ENCODE measurements at places on chromosomes 6 and 20.
A peak's percentile ranks its signal among the peaks of the same experiment; 100 is the strongest.

- peak; percentile 14 for DNase-seq
These were observed 111.4 kb downstream of the QKI start for GRCh38 chr6:163525926-163526325.

DNA sequence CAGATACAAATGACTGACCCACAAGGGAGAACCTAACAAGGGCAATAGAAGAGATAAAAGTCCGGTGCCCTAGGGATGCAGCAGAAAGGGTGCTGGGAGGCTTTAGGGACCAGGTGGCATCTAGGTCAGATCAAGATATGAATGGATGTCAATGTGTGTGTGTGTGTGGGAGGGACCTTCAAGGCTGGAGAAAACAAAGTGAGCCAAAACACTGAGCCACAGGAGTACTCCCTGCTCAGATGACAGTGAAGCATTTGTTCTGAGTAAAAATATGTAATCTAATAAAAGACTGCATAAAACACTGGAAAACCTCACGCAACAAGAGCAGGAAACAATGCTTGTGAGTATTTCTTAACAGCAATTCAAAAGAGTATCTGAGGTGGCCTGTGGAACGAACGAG is 28.2 kb downstream of the ZNF337 start:
- no peak for DNase-seq

DNA sequence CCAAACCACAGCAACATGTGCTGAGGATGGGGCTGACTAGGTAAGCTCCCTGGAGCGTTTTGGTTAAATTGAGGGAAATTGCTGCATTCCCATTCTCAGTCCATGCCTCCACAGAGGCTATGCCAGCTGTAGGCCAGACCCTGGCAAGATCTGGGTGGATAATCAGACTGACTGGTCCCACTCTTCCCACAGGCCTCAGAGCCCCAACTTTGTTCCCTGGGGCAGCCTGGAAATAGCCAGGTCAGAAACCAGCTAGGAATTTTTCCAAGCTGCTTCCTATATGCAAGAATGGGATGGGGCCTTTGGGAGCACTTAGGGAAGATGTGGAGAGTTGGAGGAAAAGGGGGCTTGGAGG is 1.5 kb upstream of the VEGFA start:
- DNase-seq = no peak

GRCh38 chr20:33249456-33249855 is 13.7 kb downstream of the BPIFA1 start:
- DNase-seq = no peak

DNA sequence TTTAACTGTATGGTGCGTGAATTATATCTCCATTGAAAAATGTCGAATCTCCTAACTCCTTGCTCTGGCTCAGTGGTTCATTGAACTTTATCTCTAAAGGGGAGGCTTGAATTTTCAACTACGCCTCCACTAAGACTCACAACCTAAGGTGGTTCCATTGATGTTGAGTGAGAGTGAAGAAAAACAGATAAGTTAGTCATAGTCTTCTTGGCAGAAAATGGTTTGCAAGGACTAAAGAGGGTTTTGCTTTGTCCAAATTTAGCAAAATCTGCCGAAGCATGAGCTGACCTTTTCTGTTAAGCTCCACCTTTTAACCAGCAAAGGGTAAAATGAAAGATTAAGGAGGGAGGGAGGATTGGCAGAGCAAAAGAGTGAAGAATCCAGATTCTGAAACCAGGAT is 290.2 kb upstream of the SPTLC3 start:
- no peak for DNase-seq

DNA sequence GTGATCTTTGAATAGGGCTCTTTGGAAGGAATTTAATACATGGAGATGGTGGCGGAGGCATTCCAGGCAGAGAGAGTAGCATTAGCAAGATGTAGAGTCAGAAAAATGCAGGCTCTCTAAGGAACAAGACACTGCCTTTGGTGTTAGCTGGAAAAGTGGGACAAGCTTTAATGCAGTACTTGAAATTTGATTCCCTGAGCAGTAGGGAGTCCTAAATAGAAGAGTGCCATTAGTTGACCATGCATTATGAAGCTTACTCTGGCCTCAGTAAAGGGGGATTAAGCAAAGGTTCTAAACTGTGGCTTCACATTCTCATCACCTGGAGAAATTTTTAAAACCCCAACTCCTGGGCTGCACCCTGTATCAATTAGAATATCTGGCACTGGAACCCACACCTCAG is 494.8 kb upstream of the SOX4 start:
- no peak for DNase-seq

- no peak for DNase-seq
These were observed 70.7 kb upstream of the TAB2 start for GRCh38 chr6:149246691-149247384.

- no peak for DNase-seq
These were observed 39.6 kb upstream of the NELFCD start for GRCh38 chr20:58941471-58941870.

DNA sequence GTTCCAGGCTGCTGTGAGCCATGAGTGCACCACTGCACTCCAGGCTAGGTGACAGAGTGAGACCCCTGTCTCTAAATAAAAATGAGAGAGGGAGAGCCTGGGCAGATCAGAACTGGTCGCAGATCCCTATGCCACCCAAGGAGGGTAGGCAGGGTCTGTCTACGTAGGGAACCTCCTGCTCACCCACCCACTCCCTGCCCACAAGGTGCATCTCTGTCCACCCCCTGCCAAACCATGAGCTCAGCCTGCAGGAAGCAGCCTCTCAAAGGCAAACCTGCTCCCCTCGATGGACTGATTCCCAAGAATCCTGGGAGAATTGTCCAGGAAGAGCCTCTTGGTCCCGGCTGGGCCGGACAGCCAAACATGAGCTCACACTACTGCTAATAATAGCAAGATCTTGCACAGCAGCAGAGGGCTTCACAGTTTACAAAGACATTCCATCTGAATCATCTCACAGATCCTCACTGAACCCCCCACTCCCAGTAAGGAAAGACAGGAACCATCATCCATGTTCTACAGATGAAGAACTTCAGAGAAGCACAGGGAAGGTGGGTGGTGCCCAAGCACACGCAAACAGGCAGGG is 27.8 kb upstream of the TLDC2 start:
- peak; percentile 75 for DNase-seq

DNA sequence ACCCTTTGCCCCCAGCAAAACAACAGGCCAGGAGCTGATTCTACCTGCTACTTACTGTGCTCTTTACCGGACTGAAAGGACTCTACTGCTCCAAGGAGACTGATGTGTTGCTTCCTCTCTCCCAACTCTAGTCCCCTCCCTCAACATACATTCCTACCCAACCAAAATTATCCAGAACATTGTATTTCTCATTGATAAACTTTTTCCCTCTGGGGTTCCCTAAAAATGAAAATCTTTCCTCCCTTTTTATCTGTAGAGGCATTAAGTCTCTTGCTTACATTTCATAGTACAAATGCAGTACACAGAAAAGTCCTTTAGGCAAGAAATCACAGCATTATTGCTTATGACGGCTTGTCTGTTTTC is 940 bp upstream of the HS3ST5 start:
- DNase-seq = no peak

- no peak for DNase-seq
These were observed 9.3 kb downstream of the TRIM15 start for GRCh38 chr6:30172681-30173080.

DNA sequence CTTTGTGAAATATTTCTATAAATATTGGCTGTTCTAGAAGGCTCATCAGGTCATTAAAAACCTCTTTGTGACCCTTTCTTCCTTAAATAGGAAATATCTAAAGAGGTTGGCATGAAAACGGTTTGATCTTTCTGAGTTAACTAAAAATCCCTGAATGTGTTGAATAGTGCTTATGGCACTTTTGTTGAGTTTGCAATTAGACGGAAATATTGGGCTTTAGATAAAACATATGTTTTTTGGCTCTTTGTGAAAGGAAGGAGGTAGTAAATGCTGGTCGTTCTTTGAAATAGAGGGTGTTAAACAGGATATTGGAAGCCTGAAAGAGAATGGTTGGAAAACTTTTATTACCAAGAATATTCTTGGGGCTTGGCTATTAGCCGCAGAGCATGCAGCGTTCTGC is 163.0 kb downstream of the ARID1B start:
- DNase-seq = no peak

DNA sequence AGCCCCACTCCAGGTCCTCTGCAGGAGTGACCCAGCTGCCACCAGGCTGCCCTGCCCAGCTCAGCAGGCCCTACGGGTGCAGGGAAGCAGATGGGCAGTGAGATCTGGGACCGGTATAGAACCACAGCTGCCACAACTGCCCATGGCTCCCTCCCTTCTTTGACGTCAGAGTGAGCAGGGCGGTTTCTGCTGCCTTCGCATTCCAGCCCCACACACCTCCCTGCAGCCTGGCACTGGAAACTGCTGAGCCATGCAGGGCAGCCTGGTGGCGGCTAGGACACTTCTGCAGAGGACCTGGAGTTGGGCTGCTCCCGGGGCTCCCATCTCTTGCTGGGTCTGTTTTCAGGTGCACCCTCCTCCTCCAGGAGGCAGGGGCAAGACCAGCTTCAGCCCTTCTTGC is 101.6 kb upstream of the CD93 start:
- DNase-seq = no peak

DNA sequence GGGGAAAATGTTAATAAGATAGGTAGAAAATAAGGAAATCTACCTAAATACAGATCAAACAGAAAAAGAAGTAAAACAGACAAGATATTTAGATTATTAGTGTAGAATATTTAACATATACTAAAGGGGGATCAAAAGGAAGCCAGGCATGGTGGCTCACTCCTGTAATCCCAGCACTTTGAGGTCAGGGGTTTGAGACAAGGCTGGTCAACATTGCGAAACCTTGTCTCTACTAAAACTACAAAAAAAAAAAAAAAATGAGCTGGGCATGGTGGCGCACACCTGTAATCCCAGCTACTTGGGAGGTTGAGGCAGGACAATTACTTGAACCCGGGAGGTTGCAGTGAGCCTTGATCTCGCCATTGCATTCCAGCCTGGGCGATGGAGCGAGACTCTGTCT is 55.5 kb downstream of the AFDN start:
- no peak for DNase-seq

GRCh38 chr6:168152980-168153379 is 74.0 kb upstream of the FRMD1 start:
- DNase-seq = no peak

- peak; percentile 44 for DNase-seq
These were observed 18.1 kb downstream of the BPI start for GRCh38 chr20:38321959-38322598.

GRCh38 chr6:13676551-13677156 is 35.0 kb downstream of the RANBP9 start:
- DNase-seq = no peak

DNA sequence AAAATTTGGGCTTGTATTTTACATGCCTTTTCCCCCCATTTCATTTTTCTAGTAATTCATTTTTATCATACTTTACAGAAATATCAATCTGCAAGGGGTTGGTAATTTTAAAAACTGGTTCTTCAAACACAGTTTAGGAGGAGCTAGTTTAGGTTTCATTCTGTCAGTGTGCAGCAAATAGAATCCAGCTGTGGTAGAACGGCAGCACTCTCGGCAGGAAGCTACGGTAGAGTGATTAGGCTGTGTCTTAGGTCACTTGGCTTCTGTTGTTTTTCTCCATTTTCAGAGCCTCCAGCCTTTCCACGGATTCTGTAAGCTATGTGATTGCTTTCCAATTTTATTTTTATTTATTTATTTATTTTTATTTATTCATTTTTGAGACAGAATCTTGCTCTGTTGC is 32.7 kb downstream of the TLDC2 start:
- no peak for DNase-seq

DNA sequence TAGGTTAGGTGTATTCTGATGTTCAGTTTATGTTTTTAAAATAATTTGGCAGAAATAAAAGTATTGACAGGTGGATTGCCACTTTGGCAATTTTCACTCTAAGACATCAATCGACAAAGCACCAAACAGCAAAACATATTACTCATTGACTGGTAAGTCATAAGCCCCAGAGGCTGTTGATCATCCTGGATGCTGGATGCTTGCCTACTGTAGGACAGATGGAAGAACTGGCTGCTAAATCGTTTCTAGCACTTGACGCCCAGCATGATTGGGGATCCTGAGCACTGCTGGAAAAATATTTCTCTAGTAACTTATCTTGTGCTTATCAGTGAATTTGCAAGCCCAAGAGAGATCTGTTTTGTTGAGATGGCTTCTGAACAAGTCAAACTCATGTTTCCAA is 1001.9 kb upstream of the FLRT3 start:
- no peak for DNase-seq

GRCh38 chr6:82624251-82624650 is 260.6 kb downstream of the TPBG start:
- no peak for DNase-seq

GRCh38 chr6:134520181-134521115 is 202.5 kb upstream of the SGK1 start:
- no peak for DNase-seq

- DNase-seq = no peak
These were observed 31.5 kb upstream of the POLR1H start for GRCh38 chr6:30029588-30029987.

GRCh38 chr6:130132286-130132701 is 90.5 kb downstream of the SAMD3 start:
- DNase-seq = no peak

DNA sequence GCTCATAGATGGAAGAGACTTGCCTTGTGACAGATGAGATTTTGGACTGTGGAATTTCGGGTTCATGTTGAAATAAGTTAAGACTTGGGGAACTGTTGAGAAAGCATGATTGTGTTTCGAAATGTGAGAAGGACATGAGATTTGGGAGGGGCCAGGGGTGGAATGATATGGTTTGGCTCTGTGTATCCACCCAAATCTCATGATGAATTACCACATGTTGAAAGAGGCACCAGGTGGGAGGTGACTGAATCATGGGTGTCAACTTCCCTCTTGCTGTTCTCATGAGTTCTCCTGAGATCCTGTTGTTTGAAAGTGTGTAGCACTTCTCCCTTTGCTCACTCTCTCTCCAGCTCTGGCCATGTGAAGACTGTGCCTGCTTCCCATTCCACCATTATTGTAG is 17.9 kb downstream of the AHI1 start:
- DNase-seq = no peak

- no peak for DNase-seq
These were observed 17.1 kb downstream of the MYT1 start for GRCh38 chr20:64181391-64181790.

DNA sequence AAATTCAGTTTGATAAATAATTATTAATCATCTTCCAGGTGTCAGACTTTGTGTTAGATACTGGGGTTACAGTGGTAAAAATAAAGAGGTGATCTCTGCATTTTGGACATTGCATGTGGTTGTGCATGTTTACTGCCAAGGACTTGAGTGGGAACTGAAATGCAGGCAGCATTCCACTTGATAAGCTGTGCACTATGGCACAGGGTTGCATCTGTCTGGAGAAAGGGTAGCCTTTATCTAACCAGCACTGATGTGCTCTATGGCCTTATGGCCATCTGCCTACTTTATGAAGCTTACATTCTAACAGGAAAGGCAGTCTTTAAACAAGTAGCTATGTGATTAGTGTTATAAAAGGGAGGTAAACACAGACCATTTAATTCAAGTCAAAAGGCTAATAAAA is 53.0 kb upstream of the MLIP start:
- no peak for DNase-seq

Data from RCC 7860 (cell line).